ENCODE measurements at places on chromosomes 16 and 17.

DNA sequence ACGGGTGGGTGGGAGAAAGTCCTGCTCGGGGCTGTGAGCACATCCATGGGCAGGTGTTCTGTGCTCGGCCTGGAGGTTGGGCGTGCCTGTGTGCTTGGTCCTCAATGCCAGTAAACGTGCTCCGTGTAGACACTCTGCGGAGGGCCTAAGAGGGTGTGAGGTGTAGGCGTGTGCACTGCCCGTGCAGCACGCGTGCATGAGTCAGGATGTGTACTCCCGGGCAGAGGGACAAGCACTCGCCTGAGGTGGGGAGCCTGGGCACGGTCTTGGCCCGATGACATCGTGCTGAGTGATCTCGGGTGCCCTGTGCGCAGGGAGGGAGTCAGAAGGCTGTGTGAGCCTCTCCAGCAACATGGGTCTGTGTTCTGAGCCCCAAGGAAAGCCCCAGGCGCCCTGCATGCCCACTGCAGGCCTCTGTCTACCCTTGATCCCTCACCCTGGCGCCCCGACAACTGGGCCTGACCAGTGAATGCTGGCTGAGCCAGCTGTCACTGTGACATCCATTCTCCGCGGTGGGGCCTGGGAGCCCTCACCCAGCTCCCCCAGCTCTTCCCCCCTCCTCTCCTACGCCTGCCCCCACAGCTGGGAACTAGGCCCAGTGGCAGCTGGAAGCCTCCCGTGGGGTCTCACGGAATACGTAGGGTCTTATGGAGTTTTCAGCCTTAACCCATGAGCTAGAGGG lies 23.5 kb upstream of the NXPH3 start:
- DNase-seq, result no peak

- DNase-seq, result no peak
These were observed 29.4 kb downstream of the GRB7 start for GRCh38 chr17:39767147-39767546.

DNA sequence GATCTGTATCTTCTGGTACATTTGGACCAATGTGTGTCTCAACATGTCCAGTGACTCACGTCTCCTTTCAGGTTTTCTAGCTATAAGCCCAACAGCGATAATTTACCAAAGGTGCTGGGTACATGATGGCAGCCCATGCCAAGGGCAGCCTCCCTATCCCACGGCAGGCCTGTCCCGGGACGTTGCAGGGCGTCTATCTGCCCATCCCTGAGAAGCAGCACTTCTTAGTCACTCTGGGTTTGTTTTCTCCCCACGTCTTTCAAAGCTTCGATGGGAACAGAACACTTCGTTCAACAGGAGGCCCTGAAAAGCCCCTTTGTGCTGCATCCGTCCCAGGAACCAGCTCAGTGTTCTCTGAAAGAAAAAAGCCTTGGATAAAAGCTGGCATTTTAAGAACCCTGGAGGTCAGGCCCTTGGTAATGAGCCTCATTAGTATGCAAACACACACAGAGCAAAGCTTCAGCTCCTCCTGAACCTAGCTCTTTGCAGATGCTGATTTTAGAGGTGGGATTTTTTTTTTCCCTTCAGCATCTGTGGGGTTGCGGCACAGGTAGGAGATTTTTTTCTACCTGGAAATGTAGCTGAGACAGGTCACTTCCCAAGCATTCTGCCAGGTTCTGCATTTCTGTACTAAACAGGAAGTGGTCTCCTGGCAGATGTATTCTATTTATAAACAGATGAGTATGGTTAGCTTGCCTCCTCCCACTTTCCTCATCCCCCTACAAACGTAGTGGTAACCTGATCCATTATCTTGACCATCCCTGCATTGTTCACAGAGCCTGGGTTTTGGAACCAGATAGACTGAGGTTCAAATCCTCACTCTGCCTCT lies 17.5 kb upstream of the MT4 start:
- DNase-seq, result peak; percentile 3

DNA sequence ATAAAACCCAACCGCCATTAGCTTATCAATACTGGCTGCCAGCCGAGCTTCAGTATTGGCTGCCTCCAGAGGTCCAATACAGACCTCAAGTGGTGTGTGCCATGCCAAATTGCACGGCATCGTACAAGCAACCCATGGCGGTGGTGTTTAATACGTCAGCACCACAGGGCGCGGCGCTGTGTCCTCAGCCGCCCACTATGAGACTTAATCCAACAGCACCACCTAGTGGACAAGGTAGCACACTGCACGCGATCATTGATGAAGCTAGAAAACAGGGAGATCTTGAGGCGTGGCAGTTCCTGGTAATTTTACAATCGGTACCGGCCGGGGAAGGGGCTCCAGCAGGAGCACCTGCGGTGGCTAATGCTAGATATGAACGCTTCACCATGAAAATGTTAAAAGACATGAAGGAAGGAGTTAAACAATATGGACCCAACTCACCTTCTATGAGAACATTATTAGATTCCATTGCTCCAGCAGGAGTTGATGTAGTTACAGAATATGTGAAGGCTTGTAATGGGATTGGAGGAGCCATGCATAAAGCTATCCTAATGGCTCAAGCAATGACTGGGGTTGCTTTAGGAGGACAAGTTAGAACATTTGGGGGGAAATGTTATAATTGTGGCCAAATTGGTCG lies 15.4 kb downstream of the FLYWCH1 start:
- DNase-seq, result peak; percentile 90

DNA sequence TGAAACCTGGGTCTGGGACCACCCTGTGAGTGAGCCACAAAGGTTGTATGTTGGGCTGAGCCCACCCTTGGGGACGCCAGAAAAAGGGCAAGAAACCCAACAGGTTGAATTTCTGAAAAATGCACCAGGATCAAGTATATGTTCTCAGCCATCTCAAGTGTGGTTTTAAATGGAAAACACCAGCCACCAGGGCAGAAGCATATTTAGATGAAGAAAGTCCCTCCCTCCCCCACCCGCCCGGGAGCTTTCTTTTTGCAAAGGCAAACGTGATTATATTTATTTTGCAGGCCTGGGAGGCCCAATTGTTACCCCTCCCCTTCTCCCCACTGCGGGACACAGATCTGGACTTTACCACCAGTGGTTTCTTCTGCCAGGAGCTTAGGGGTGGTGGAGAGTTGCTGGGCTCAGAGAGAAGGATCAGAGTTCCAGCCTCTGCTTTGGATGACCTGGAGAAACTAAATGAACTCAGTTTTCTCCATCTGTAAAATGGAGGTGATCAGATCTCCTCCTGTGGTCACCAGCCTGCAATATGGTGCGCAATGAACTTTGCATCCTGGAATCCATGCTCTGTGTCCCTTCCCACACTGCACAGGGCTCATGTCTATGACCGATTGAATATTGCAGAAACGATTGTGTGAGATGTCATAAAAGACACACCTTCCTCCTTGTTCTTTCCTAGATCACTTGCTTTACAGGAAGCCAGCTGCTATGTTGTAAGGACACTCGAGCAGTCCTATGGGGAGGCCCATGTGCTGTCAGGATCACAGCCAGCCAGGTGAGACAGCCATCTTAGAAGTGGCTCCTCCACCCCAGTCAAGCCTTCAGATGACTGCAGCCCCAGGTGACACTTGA lies 21.0 kb upstream of the NGFR start:
- DNase-seq, result no peak

- DNase-seq, result peak; percentile 44
These were observed 823 bp downstream of the TNRC6C start for GRCh38 chr17:77959126-77959925.

- no peak for DNase-seq
These were observed 1.3 kb downstream of the ATXN1L start for GRCh38 chr16:71847096-71847495.

DNA sequence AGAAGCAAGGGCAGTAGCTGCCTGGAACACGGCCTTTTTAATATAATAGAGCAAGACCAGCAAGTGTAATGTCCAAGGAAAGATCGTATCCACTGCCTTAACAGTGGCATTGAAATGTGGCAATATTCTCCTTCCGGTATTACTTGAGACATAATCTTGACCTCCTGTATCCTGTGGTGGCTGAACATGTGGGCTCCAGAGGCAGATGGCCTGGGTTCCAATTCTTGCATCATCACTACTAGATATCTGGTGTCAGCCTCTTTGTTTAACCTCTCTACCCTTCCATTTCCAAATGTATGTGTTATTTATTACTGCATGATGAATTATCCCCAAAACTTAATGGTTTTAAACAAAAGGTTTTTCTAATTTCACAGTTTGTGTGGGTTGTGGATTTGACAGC lies 3.5 kb upstream of the CDYL2 start:
- peak; percentile 25 for DNase-seq

DNA sequence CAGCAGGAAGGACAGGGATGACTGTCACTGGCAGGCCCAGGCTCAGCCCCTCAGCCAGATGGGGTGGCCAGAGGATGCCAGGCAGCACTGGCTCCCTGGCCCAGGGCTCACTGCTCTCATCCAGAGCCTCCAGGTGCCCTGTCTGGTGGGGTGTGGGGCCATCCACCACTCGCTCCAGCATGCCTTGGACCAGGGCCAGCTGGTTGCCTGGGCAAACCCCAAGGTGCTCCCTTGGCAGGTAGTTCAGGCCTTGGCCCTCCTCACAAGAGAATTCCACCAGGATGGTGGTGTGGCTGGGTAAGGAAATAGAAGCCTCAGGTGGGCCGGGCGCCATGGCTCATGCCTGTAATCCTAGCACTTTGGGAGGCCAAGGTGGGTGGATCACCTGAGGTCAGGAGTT lies 29.4 kb downstream of the LGALS9 start:
- DNase-seq, result no peak

GRCh38 chr17:58531661-58532554 lies 17.5 kb upstream of the MTMR4 start:
- peak; percentile 60 for DNase-seq

DNA sequence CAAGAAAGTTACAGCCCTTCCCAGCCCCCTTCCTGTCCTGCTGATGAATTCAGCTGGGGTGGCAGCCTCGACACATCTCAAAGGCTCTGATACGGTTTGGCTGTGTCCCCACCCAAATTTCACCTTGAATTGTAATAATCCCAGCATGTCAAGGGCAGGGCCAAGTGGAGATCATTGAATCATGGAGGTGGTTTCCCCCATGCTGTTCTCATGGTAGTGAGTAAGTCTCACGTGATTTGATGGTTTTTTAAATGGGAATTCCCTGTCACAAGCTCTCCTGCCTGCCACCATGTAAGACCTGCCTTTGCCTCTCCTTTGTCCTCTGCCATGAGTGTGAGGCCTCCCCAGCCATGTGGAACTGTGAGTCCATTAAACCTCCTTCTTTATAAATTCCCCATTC lies 163.2 kb upstream of the FOXF1 start:
- DNase-seq, result no peak

- DNase-seq, result no peak
These were observed 131.8 kb downstream of the UTP18 start for GRCh38 chr17:51391982-51392654.

- DNase-seq, result peak; percentile 92
These were observed 18.5 kb downstream of the RAP1GAP2 start for GRCh38 chr17:2814481-2815341.

DNA sequence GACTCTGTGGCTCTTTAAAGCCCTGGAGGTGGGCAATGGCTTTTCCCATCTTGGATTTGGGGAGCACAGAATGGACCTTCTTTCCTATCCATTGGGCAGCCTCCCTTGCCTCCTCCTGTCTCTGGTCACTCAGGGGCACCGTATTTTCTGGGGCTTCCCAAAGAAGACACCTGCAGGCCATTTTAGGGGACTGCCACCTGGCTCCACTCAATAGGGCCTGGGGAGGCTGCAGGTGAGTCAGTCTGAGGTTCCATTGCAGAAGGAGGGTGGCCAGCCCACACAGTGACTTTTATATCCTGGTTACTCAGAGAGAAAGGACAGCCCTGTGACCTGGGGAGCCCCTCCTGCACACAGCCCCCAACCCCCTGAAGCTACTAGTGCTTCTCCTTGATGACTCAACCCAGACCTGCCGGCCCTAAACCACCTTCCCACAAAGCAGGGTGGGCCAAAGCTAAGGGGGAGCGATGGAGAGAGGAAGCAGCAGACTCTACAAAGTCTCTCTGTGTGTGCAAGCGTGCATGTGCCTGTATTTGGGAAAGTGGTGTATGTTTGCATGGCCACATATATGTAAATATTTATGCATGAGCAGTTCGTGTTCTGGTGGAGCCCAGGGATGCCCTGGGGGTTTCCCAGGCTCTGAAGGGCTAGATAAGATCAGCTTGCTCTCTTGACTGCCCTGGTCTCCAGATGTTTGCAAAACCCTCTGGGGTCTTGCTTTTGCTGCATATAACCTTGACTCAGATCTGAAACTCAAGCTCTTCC lies 5.0 kb downstream of the CX3CL1 start:
- peak; percentile 65 for DNase-seq

DNA sequence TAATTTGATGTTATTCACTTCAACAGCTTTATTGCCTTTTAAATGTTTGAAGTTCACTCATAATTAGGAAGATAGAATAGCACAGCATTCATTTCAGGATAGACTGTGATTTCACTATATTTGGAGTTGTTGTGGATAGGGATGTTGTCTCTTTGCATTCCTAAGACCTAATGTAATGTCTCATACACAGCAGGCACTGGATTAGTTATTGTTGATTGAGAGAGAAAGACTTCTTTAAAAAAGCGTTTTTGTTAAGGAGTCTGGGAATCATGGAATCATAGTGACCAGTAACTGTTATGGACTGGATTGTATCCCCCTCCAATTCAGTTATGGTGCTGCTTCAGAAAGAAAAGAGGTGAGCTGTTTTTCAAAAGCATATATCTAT lies 122.0 kb downstream of the USP22 start:
- DNase-seq, result no peak

GRCh38 chr17:17497845-17498520 lies 1.8 kb upstream of the RASD1 start:
- DNase-seq, result no peak

- DNase-seq, result no peak
These were observed 4.9 kb downstream of the TEPSIN start for GRCh38 chr17:81233811-81234505.

DNA sequence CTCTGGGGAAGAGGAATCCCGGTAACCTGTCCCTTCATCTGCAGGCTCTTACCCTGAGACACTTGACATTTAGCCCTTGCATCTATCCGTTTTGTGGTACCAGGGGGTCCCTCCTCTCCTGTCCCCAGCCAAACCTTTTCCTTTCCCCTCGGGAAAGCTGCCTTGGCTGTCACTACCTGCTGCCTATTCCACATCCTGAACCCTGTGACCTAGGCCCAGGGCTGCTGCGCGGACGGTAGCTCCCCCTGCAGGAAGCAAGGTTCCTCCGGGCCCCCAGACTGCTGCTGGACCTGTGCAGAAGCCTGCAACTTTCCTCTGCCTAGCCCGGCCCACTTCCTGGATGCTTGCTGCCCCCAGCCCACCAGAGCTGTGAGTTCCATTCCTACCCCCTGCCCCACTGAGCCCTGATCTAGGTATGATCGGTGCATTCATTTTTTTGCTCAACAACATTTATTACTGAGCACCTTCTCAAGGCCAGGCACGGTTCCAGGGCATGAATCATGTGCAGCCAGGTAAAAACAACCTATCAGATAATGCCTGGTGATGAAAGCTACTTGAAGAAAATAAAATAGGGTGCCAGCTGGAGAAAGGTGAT lies 10.5 kb upstream of the ALDOA start:
- DNase-seq, result peak; percentile 58

DNA sequence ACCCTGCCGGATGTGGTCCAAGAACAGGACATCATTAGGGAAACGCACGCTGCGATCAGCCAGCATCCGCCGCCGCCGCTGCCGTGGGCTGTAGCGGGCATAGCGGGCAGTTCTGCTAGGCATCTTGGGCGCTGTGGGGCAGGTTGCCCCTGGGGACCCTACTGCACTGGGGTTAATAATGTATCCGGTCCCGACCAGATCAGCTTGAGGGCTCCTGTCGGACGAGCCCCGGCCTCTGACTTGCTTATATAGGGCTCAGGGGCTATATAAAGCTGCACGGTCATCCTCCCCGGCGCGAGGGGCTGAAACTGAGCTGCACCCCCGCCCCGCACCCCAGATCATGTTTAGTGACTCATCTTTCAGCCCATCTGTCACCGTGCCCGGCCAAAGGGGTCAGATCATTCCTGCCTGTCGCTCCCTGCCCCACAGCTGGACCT lies at the start of gene PPP1R27:
Gene PPP1R27 (minus strand): TSS at position 220 of the 437 bp plus-strand sequence. CDS start 97 bp downstream, at position 123.
- DNase-seq, result no peak

- DNase-seq, result peak; percentile 56
These were observed 20.7 kb downstream of the TRAP1 start for GRCh38 chr16:3696425-3697218.
